Upper lobe of left lung (tissue), 6 donors: ENCODE measurements at places on chromosomes 5 and 9.

GRCh38 chr5:75200776-75201175 is 35.9 kb downstream of the ANKRD31 start:
- DNase-seq = no peak
- no peaks in the 10 kb centered on the region for H3K36me3 ChIP-seq
- no peaks in the 10 kb centered on the region for H3K4me1 ChIP-seq
- H3K4me3 ChIP-seq = no peak overlapping the region
- no peak overlapping the region for H3K27ac ChIP-seq

DNA sequence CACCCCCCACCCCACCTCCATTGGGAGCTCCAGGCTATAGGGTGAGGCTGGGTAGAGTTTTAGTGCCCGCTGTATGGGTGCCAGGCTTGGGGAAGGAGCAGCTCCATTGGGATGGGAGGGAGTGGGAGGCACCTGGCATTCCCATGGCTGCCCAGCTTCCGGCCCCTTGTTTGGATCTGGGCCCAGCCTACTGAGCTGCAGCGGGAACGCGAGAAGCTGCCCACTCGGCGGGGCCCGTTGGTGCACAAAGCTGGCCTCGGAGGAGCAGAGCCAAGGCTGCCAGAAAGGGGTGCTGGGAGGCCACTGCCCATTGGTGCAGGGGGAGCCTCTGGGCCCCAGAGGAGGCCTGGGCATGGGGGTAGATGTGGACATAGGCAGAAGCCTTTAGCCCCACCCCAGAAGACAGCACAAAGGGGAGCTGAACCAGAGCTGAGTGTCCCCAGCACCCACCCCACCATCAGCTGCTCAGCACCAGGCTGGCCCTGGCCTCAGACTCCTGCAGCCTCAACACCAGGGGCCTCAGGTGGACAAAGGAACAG is 4.4 kb downstream of the LCN9 start:
- H3K36me3 ChIP-seq = no peaks in the 10 kb centered on the region
- H3K4me1 ChIP-seq = no peaks in the 10 kb centered on the region
- no peaks in the 10 kb centered on the region for H3K27me3 ChIP-seq
- no peak overlapping the region for H3K4me3 ChIP-seq

GRCh38 chr9:136613824-136614371 is 48.8 kb upstream of the EGFL7 start:
- peak overlapping the region; percentile 43 for H3K27ac ChIP-seq
- H3K36me3 ChIP-seq = no peaks in the 10 kb centered on the region
- H3K27me3 ChIP-seq = no peaks in the 10 kb centered on the region
- H3K4me3 ChIP-seq = no peak overlapping the region

DNA sequence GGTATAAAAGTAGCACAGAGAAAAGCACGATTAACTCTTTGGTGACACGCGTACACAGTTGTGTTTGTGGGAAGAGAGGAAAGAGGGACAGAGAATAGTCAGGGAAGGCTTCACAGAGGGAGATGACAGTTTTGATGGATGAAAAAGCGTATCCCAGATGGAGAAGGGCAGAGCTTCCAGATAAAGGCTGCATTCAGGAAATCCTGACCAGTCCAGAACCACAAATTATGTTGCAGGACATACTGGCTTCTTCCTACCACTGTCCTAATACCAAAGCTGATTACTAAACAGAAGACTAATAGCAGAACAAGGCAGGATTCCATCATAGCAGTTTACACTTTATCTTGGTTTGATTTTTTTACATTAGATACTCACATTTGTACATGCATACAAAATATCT is 34.5 kb downstream of the SLC31A2 start:
- no peak for DNase-seq
- no peaks in the 10 kb centered on the region for H3K27me3 ChIP-seq
- no peak overlapping the region for H3K4me3 ChIP-seq
- H3K36me3 ChIP-seq = peaks cover 69% of the 10 kb centered on the region
- H3K4me1 ChIP-seq = peaks cover 26% of the 10 kb centered on the region
- no peak overlapping the region for H3K27ac ChIP-seq

- H3K4me1 ChIP-seq = peaks cover 24% of the 10 kb centered on the region
- no peaks in the 10 kb centered on the region for H3K36me3 ChIP-seq
- H3K4me3 ChIP-seq = no peak overlapping the region
- H3K27me3 ChIP-seq = no peaks in the 10 kb centered on the region
- H3K27ac ChIP-seq = no peak overlapping the region
These were observed 5.4 kb upstream of the TIFAB start for GRCh38 chr5:135457424-135458071.
